Activated T-cell treated with anti-CD3 and anti-CD28 coated beads, Interleukin-2, amount 50 U/mL, for 48 hours (primary cell): ENCODE measurements at places on chromosomes 12 and 14.

DNA sequence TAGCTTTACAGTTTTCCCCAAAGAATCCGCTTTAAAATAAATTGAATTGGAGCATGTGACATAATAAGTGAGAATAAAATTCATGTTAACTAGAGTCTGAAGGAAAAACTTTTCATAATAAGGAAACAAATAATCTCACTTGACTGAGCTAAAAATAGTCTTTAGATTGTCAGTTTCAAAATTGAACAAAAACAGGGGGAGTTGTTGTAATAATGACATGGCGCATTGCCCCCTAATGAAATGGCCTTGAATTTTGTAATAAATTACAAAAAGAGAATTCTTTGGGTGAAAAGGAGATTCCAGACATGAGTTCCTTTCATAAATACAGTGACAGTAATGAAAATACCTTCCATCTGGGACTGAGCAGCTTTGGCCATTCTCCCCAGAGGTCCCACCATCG lies 178.6 kb downstream of the EFCAB11 start:
- DNase-seq, result no peak

DNA sequence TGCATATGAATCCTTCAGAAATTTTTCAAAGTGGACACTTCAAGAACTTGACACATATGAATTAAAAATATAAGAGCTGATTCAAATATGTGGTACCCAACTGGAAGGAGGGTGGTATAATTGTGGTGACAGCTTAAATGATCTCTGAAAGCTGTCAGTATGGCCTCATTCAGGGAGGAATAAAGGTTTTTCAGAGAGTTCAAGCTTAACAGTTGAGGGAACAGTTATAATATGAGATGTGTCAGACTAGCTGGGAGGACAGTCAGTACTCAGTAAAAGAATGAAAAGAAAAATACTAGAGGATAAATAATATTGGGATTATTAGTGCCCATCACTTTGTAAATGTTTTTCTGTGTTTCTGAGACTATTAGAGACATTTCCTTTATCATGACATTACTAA lies 277.5 kb downstream of the RASSF9 start:
- no peak for DNase-seq

GRCh38 chr12:10097521-10097920 lies 1.3 kb downstream of the CLEC1A start:
- no peak for DNase-seq

DNA sequence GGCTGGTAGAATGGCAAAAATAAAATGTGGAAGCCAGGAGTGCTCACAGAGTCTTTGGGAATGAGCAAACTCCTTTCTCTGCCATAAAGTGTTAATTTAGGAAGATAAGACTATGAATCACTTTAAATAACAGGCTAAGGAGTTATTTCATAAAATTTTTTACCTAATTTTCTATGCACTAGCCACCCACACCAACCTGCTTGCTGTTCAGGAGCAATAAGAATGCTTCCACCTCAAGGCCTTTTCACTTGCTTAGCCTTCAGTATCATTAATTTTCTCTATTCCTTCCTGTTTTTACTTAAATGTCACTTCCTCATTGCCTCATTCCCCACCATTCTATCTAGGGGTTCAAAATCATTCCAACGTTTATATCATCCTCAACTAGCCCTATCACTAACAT lies 326.8 kb downstream of the CCER1 start:
- no peak for DNase-seq

- DNase-seq, result peak; percentile 35
These were observed 1.4 kb downstream of the NR4A1 start for GRCh38 chr12:52052468-52053186.

- no peak for DNase-seq
These were observed 30.6 kb upstream of the KICS2 start for GRCh38 chr12:64252681-64253080.
